Upper lobe of right lung (tissue), 1 donor: ENCODE measurements at places on chromosomes 16 and 17. TPM values are rescaled to one million over a fixed set of nuclear protein-coding genes. Genes with fewer than 3 reads are reported as not detected.
A peak's percentile ranks its signal among the peaks of the same experiment; 100 is the strongest.

The NLRC3 gene
- total RNA-seq: 5.5 TPM

DNA sequence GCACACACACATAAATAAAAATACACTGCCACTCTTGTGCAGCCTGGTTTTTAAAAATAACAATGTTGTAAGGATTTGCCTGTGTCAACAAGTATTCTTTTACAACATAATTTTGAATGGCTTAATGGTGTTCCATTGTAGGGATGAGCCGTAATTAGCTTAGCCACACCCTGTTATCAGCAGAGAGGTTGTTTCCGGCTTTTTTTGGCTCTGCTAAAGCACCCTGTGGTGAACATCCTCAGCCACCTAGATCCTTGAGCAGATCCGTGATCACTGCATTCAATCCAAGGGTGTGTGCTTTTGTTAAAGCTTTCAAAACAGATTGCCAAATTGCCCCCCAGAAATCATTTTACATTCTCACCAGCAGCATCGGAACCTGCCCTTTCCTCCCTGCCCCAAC, 7.0 kb downstream of the KATNB1 start:
- DNase-seq: no peak

GRCh38 chr17:77810536-77810935, 148.0 kb upstream of the TNRC6C start:
- no peak for DNase-seq

The BMERB1 gene
- total RNA-seq: 22.6 TPM

- no peak for DNase-seq
These were observed 13.9 kb downstream of the KIAA0513 start for GRCh38 chr16:85041219-85042166.

The CACNG1 gene
- total RNA-seq: not detected

The CDH1 gene
- 128 TPM for total RNA-seq

GRCh38 chr16:21608639-21609328, 9.4 kb downstream of the METTL9 start:
- DNase-seq: no peak

The FMNL1 gene
- 62.3 TPM for total RNA-seq

DNA sequence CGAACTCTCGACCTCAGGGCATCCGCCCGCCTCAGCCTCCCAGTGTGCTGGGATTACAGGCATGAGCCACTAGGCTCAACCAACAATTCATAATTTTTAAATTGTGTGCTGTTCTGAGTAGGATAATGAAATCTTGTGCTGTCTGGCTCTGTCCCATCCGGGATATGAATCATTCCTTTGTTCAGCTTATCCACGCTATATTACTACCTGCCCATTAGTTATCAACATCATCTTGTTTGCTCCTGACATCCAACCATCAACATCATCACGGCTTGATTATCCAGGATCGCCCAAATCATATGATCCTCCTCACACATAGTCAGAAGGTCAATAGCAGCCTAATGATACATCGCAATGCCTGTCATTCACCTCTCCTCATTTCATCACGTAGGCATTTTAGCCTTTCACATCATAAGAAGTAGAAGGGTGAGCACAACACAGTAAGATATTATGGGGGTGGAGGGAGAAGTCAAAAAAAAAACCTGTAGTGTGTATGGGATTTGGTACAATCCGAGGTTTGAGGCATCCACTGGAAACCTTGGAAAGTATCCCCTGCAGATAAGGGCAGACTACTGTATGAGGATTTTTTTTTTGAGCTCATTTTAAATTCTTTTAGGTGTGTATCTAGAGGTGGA, 77.0 kb upstream of the SIAH1 start:
- DNase-seq: no peak

The KCNJ18 gene
- not detected for total RNA-seq

- DNase-seq: peak; percentile 57
These were observed 6.4 kb upstream of the GGT6 start for GRCh38 chr17:4566785-4567184.

- DNase-seq: no peak
These were observed 19.3 kb downstream of the B9D1 start for GRCh38 chr17:19343256-19343630.

The XYLT1 gene
- total RNA-seq: 12.1 TPM

DNA sequence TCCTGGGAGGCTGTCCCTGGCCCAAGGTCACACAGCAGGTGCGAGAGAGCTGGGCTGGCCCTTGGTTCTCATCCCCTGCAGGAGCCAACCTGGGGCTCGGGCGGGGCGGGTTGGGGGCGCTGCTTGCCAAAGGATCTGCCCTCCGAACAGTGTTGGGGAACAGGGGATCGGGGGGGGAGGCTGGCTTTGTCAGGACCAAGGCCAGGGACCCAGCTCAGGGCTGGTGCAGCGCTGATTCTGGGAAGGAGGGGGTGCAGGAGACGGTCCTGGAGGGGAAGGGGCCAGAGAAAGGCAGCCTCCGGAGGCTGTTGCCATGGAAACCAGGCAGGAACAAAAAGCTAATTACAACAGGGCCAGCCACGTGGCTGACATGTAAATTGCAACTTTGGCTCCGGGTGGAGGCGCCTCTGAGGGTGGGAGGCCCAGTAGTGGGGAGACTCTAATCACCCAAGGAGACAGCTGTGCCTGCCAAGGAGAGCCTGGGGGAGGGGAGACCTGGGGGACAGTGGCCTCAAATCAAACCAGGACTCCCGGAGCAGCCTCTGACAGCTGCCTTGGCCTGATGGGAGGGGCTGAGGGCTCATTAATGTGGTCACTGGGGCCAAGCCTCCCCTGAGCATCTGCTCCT, 1.3 kb downstream of the TUBB3 start:
- no peak for DNase-seq

The PRAC2 gene
- total RNA-seq: not detected

DNA sequence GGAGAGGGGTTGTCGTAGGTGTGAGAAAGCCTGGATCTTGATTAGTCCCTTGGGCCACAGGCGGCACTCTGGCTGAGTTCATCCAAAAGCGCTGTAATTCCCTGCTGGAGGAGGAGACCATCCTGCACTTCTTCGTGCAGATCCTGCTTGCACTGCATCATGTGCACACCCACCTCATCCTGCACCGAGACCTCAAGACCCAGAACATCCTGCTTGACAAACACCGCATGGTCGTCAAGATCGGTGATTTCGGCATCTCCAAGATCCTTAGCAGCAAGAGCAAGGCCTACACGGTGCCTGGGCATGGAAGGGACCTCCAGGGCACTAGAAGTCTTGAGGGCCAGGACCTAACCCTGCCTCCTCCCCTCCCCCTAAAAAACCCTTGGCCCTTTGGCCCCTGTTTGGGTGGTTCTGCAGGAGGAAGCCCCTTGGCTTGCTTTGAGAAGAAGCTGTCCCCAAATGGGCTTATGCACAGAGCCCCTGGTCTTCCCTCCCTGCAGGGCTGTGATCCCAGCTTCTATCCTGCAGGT, 6.2 kb downstream of the NEK8 start:
- no peak for DNase-seq

The TNRC6C gene
- 21.7 TPM for total RNA-seq

The CYB561 gene
- 55.5 TPM for total RNA-seq

DNA sequence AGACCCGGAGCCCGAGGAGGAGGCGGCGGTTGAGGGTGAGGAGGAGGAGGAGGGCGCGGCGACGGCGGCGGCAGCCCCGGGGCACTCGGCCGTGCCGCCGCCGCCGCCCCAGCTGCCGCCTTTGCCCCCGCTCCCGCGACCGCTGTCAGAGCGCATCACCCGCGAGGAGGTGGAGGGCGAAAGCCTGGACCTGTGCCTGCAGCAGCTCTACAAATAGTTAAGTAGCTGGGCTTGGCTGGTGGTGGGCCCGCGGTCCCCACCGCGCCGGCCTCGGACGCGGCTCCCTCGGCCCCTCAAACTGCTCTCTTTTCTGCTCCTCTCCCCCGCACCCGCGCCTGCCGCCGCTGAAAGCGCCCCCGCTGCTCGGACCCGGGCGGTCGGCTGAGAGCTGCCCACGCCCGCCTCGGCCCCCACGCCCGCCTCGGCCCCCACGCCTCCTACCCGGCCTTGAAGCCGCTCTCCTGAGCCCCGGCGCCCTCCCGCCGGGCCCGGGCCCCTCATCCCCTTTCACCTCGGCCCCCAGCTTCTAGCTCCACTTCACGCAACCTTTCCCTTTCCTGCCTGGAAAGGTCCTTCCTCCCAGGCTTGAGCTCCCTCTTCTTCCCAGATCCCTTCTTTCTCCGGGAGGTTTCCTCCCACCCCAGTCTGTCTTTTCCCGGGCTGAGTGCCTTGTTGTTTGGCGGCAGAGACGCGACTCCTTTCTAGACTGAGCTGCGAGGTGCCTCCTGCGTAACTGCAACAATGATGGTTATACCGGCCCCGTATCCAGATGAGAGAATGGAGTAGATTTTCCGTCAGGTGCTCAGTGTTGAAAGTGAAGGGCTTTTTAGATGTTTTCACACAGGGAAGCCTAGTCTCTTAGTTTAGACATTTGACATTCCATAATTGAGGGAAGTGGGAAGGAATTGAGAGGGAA, 850 bp downstream of the PPM1E start:
- DNase-seq: no peak

The NDRG4 gene
- total RNA-seq: 48.1 TPM

GRCh38 chr17:72687886-72688285, 404.6 kb downstream of the SLC39A11 start:
- DNase-seq: no peak

- DNase-seq: no peak
These were observed 40.3 kb upstream of the BAHCC1 start for GRCh38 chr17:81354954-81355347.

DNA sequence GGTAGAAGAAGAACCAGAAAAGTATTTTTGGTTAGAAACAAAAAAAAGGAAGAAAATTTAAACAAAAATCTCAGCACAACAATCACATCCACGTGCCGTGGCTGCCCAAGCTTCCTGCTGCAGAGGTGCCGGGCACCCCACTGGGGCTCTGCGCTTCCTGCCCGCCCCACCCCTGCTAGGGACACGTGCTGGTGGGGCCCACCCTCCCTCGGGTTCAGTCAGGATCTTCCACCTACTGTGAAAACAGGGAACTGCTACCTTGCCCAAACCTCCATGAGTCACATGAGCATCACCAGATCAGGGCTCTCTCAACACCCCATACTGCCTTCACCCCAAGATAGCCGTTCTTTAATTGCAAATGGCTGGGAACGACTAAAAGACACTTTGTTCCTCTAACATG, 24.4 kb upstream of the CYTH1 start:
- DNase-seq: no peak

The TPSB2 gene
- 181 TPM for total RNA-seq

- no peak for DNase-seq
These were observed 58.9 kb upstream of the CLEC3A start for GRCh38 chr16:77963185-77964044.

The MIEN1 gene
- total RNA-seq: 48.5 TPM

DNA sequence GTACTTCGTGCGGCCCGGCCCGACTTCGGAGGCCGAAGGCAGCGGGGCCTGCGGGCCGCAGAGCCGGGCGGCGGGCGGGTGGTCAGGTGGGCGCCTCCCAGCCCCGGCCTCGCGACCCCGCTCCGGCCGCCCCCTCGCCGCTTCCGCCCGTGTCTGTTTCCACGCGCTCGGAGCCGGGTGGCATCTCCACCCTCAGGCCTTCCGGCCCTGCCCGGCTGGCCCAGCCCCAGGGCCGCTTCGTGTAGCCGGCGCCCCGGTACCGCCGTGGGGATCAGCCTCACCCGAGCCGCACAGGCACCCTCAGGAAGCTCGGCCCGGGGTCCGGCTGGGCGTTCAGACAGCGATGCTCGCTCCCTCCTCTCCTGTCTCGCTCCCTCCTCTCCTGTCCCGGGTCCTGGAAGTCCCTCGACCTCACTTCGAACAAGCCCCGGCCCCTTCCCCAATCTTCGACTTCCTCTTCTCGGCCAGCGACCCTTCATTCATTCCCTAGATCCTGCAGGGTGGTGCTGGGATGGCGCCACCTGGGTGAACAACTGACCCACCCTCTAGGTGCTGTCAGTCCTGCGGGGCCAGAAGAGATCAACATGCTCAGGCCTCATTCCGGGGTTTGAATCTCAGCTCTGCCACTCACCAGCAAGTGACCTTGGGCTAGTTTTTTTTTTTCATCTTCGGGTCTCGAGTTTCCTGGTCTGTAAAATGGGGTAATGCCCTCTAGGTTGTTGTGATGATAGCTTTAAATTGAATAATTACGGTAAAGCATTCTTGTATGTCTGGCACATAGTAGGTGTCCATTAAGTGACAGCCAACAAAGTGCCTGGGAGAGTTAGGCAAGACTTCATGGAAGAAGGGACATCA, 610 bp downstream of the VPS4A start:
- peak; percentile 82 for DNase-seq

DNA sequence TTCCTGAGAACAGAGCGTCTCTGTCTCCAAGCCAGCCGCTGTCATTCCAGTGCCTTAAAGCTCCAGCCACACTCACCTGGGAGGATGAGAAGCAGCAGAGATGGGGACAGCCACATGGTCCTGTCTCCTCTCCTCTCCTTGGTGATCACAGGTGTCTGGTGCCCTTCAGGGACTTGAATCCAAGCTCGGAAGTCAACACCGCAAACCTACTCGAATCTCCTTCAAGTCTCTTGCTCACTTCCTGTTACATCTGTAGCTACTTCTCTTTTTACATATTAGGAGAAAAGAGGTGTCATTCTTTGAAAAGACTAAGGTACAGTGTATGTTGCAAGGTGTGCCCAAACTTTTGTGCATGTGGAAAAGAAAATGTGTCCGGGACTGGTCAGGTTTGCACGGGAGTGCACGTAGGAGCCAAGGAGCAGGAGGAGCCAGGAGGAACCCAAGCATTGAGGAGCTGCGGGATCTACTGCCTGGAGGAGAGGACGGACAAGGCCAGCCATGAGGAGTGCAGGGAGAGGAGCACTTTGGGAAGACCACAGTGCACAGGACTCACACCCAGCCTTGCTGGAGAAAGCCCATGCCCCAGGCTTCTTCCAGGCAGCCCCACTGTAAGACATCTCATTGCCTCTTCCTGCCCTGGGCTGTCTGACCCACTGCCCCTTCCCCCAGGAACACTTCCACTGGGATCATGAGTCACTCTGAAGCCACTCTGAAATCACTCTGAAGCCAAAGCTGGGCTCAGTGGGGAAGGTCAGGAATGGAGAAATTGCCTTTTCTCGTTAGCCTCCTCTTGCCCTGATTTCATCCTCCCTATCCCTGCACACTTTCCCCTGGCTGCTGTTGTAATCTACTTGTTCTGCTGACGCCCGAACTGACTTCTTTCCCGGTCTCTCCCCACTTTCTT, at the start of gene CD300LD:
TSS of gene CD300LD (minus strand) at position 197 of the 904 bp plus-strand sequence. CDS start at position 116, 81 bp downstream.
- no peak for DNase-seq

The GLIS2 gene
- total RNA-seq: 34.1 TPM

The CDK10 gene
- 81.5 TPM for total RNA-seq

- DNase-seq: no peak
These were observed 13.9 kb downstream of the OTOP3 start for GRCh38 chr17:74949455-74950115.

- no peak for DNase-seq
These were observed 10.8 kb upstream of the RIPOR1 start for GRCh38 chr16:67517661-67518423.

GRCh38 chr16:30896889-30897733, 697 bp downstream of the CTF1 start:
- peak; percentile 95 for DNase-seq

- no peak for DNase-seq
These were observed 2.4 kb downstream of the ALKBH5 start for GRCh38 chr17:18185832-18186626.

The HEXD gene
- 49.1 TPM for total RNA-seq

GRCh38 chr17:60827943-60828342, 150.3 kb downstream of the BCAS3 start:
- no peak for DNase-seq

GRCh38 chr17:59439262-59439661, 107.8 kb downstream of the YPEL2 start:
- DNase-seq: no peak

The KRTAP9-8 gene
- not detected for total RNA-seq

- DNase-seq: no peak
These were observed 335.5 kb upstream of the ZFHX3 start for GRCh38 chr16:73383195-73383987.

The RAB26 gene
- 0.67 TPM for total RNA-seq

- no peak for DNase-seq
These were observed 53.3 kb downstream of the RNF112 start for GRCh38 chr17:19464031-19465026.

The CEP112 gene
- total RNA-seq: 32.9 TPM

The ZFPM1 gene
- total RNA-seq: 8.4 TPM
